ENCODE measurements at places on chromosomes 12 and 14. TPM values are rescaled to one million over a fixed set of nuclear protein-coding genes. Genes with fewer than 3 reads are reported as not detected.
A peak's percentile ranks its signal among the peaks of the same experiment; 100 is the strongest.

DNA sequence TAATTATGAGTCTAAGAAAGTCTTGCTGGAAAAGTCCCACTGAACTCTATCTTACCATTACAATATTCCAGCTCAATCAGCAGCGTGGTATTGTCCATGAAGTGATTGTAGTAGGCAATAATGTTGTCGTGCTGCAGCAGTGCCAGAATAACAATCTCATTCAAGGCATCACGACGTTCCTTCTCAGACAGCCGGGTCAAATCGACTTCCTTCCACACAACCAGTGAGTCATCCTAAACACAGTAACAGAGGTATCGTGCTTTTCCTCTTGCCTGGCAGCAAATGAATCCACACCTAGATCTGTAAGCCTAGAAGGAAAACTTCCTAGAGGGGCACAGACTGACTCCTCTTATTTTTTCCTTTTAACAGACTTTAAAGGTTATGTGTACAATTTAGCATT lies 2.9 kb downstream of the NEK9 start:
- H3K27me3 ChIP-seq: no peaks in the 10 kb centered on the region
- peaks cover 1% of the 10 kb centered on the region for H3K36me3 ChIP-seq
- peaks cover 6% of the 10 kb centered on the region for H3K4me1 ChIP-seq

DNA sequence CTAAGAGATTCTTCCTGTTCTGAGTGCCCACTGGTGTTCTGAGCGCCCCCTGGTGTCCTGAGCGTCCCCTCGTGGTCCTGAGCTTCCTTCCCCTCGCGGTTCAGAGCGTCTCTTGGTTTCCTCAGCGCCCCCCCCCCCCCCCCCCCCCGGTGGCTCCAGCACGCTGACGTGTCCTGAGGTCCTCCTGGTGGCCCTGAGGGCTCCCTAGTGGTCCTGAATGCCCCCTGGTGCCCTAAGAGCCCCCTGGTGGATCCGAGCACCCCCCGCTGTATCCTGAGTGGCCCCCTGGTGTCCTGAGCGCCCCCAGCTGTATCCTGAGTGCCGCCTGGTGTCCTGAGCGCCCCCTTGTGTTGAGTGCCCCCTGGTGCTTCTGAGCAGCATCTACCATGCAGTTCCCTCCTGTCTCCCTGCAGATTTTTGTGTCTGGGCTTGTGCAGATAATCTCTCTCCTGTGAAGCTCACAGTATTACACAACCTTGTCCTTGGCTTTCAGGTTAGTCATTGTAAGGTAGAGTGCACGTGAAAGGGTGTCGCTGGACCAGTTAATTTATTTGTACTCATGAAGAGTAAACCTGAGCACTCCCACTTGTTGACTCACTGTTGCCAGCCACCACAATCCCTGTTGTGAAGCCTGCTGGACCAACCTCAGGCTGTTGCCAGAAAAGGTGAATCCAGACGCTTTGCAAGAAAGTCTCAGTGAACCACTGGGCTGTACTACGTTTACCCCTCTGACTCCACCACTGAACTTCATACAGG lies 1168.4 kb downstream of the TMEM121 start:
- no peak overlapping the region for H3K27ac ChIP-seq
- no peaks in the 10 kb centered on the region for H3K36me3 ChIP-seq
- no peaks in the 10 kb centered on the region for H3K27me3 ChIP-seq
- H3K4me3 ChIP-seq: no peak overlapping the region

DNA sequence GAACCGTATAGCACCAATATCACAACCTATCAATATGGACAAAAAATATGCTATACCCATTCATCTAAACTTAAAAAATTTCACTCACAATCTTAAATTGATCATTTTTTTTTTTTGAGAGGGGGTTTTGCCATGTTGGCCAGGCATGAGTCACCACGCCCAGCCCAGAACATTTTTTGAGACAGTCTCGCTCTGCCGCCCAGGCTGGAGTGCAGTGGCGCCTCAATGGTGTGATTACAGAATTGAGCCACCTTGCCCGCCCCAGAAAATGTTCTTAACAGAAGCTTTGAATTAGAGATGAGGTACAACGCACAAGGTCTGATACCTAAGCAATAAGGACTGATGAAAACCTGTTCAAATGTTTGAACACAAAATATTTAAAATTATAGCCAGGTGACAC lies 15.8 kb upstream of the ATP5F1B start:
- H3K36me3 ChIP-seq: peaks cover 15% of the 10 kb centered on the region
- no peak overlapping the region for H3K4me3 ChIP-seq
- no peaks in the 10 kb centered on the region for H3K27me3 ChIP-seq
- DNase-seq: no peak

GRCh38 chr12:46492471-46493085 lies 120.0 kb upstream of the SLC38A2 start:
- peaks cover 27% of the 10 kb centered on the region for H3K4me1 ChIP-seq
- H3K4me3 ChIP-seq: no peak overlapping the region
- H3K36me3 ChIP-seq: no peaks in the 10 kb centered on the region
- H3K27me3 ChIP-seq: no peaks in the 10 kb centered on the region
- peak; percentile 97 for DNase-seq

DNA sequence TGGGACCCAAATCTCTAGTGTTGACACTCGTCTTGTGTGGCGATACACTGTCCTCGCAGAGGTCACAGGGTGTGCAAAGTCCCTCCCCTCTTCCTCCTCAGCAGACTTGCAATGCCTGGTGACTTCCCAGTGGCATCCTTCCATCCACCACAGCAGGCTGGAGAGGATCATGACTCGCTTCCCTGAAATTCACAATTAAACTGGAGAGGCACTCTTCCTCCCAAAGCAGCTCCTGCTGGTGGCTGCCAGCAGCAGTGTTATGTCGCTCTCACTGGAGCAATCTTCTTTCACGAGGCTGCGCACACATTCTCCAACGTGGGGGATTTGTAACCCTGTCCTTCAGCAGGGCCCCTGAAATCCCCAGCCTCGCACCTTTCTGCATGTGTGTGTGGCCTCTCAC lies 145.2 kb upstream of the TMCC3 start:
- H3K4me3 ChIP-seq: no peak overlapping the region
- H3K4me1 ChIP-seq: no peaks in the 10 kb centered on the region
- no peaks in the 10 kb centered on the region for H3K36me3 ChIP-seq
- peak; percentile 53 for DNase-seq
- H3K27ac ChIP-seq: no peak overlapping the region

DNA sequence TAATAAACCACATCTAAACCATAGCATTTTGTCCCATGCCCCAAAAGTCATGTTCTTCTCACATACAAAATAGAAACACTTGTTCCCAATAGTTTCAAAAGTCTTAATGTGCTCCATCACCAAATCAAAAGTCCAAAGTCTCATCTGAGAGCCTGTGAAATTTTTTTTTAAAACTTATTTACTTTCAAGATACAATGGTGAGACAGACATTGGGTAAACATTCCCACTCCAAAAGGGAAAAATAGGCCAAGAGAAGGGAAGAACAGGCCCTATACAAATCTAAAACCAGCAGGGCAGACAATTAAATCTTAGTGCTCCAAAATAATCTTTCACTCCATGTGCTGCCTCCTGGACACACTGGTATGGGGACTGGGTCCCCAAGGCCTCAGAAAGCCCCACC lies 84.4 kb upstream of the AMIGO2 start:
- H3K4me3 ChIP-seq: no peak overlapping the region
- H3K4me1 ChIP-seq: peaks cover 5% of the 10 kb centered on the region
- no peak overlapping the region for H3K27ac ChIP-seq

DNA sequence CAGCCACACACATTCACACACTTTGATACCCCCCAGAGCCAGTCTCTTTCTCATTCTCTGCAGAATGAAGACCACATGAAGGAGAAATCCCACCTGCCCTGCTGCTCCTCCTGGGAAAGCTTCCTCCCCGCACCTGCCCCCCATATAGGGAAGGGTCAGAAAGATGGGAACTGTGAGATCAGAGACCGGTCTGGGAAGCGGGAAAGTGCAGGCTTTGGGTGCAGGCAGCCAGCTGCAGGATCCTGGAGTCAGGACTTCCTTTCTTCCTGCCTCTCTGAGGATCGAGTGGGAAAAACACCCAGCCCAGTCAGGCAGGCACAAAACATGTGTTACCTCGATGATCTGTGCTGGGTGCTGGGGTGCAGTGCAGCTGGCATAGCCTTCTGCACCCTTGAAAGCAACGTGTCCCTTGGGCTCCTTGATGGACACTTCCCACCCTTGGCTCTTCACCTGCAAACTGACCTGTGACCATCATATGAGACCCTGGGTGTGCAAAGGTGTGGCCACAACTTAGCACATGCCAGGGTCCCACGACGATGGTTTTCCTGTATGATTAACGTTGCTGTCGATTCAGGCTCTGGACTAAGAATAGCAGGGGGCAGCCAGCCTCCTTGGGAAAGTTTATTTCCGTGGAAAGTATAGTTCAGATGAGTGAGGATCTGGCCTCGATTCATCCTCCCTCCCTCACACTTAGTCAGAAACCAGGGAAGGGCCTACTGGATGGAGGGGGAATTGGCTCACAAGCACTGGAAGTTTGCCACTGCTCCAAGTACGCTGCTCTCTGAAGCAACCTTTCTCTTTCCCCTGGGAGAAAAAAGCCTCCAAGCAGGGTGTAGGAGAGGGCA lies 105.4 kb upstream of the MED13L start:
- H3K36me3 ChIP-seq: no peaks in the 10 kb centered on the region
- DNase-seq: peak; percentile 99

GRCh38 chr12:64222009-64222765 lies at the start of gene KICS2:
Gene KICS2 (minus strand): TSS chr12:64222296. CDS start chr12:64222237, 59 bp downstream.
- H3K4me3 ChIP-seq: peak within 1 kb of the TSS; percentile 67
- H3K36me3 ChIP-seq: no peaks in the 10 kb centered on the region
- peak; percentile 93 for DNase-seq
- no peaks in the 10 kb centered on the region for H3K4me1 ChIP-seq
- peak within 1 kb of the TSS; percentile 77 for H3K27ac ChIP-seq

GRCh38 chr12:74152370-74152769 lies 385.3 kb upstream of the ATXN7L3B start:
- H3K36me3 ChIP-seq: no peaks in the 10 kb centered on the region
- no peaks in the 10 kb centered on the region for H3K4me1 ChIP-seq
- no peak for DNase-seq
- no peak overlapping the region for H3K4me3 ChIP-seq

DNA sequence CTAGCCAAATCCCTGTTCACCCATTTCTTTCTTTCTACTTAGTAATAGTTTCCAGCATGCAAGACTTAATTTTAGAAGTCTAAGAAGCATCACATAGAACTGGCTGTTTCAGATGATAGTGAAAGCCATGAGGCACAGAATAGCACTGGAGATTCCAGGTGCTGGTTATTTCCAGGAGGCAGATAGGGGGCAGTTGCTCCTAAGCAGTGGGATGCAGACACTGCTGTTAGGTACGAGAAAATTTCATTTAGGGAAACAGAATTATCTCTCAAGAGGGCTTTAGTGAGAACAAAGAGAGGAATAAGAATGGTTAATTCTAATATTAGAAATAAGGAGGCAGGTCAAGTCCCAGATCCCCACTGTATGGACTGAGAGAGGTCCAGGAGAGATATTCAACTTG lies 3.6 kb upstream of the MDGA2 start:
- no peak overlapping the region for H3K4me3 ChIP-seq
- no peaks in the 10 kb centered on the region for H3K4me1 ChIP-seq
- no peak overlapping the region for H3K27ac ChIP-seq
- H3K27me3 ChIP-seq: peaks cover 11% of the 10 kb centered on the region

DNA sequence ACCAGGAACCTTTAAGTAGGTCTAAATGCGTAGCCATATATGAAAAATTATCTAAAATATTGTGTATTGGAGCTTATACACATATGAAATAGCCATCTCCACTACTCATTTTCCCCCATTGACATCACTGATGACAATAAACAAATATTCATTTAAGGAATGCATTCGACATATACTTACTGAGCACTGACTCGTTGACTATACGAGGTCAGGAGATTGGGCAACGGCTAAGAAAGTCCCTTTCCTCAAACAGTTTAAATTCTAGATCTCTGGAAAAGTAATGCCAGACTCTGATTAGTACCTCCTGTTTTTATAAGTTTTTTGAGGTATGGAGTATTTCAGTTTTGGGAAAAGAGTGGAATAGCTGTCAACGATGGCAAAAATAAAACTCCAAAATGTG lies 139.4 kb upstream of the DIO2 start:
- H3K36me3 ChIP-seq: no peaks in the 10 kb centered on the region
- no peak overlapping the region for H3K27ac ChIP-seq
- H3K27me3 ChIP-seq: no peaks in the 10 kb centered on the region
- no peak overlapping the region for H3K4me3 ChIP-seq
- peak; percentile 52 for DNase-seq
- no peaks in the 10 kb centered on the region for H3K4me1 ChIP-seq

DNA sequence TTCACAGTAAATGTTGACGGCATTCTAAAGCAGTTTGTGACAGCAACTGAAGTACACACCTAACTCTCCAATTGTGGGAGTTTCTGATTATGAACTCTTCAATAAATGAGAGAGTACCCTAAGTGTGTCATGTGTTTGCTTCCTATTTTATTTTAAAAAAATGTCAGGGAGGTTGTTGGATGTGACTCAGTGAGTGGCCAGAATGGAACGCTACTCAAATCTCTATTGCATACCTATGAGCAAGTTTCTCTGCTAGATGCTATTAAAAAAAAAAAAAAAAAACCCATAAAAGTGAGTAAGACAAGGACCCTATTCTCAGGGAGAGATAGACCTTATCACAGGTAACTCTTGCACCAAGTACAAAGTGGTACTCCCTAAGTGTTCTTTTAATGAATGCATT lies 256.6 kb downstream of the BTG1 start:
- no peak overlapping the region for H3K4me3 ChIP-seq
- no peaks in the 10 kb centered on the region for H3K27me3 ChIP-seq
- H3K4me1 ChIP-seq: peaks cover 2% of the 10 kb centered on the region
- no peak overlapping the region for H3K27ac ChIP-seq

GRCh38 chr12:96822641-96823040 lies 84.4 kb upstream of the NEDD1 start:
- H3K4me1 ChIP-seq: no peaks in the 10 kb centered on the region
- no peak overlapping the region for H3K27ac ChIP-seq
- peaks cover 1% of the 10 kb centered on the region for H3K27me3 ChIP-seq
- no peak overlapping the region for H3K4me3 ChIP-seq

DNA sequence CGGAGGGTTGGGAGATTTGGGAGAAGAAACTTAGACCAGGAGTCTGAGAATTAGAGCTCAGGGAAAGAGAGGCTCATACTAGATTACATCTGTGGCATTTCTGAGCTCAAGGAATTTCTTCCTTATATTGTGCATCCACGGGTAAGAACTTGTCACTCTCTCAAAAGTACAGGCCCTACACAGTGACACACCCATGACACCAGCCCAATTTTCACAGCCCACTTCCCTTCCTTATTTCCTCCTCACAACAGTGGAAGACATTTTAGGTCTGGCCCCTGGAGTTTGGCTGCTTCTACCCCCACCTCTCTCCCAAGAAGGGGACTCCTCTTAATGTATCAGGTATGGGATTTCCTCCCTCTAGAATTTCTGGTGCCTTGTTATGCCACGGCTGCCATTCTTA lies 9.2 kb upstream of the ZNF385A start:
- no peak overlapping the region for H3K27ac ChIP-seq
- no peaks in the 10 kb centered on the region for H3K4me1 ChIP-seq
- H3K36me3 ChIP-seq: peaks cover 56% of the 10 kb centered on the region
- no peaks in the 10 kb centered on the region for H3K27me3 ChIP-seq
- DNase-seq: no peak

PZP gene
- not detected for total RNA-seq

RNU7-1 gene
- total RNA-seq: not detected

DHRS2 gene
- 0.18 TPM for total RNA-seq

KRT3 gene
- not detected for total RNA-seq

Measured in IMR-90 (cell line).